ENCODE measurements at places on chromosomes 13 and 19.

DNA sequence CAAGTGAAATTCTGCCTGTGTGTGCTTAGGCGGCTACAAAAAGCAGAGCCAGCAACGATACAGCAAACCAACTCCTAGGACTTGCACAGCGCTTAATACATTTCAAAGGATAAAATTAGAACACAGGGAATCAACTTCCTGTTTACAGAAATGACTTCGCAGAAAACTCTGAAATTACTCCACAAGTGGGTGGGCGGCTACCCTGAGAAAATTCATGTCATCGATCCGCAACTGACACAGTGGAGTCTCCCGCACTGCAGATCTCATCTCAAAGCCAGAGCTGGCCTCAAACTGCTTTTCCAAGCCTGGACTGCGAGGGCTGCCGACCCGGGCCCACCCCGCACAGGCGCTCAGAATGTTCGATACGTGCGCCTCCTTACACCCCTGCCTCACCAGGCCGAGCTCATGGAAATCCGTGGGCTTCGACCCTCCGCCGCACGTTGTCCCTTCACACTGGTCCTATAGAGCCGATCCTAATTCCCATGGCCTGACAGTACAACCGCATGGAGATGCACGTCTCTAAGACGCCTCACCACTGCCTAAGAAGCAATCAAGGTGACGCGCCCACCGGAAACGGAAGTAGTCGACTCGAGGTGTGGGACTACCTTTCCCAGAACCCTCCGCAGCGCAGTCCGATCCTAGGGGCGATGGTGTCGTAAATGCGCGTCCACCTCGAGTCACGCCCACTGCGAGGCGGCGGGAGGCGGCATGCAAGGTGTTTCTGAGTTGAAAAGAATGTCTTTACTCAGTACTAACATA lies at the start of gene ZNF229:
TSS of gene ZNF229 (minus strand) at position 557 of the 759 bp plus-strand sequence. CDS start 5,625 bp downstream, outside the sequence.
- DNase-seq: peak; percentile 95

GRCh38 chr19:50277966-50278580 lies 51.1 kb downstream of the KCNC3 start:
- no peak for DNase-seq

DNA sequence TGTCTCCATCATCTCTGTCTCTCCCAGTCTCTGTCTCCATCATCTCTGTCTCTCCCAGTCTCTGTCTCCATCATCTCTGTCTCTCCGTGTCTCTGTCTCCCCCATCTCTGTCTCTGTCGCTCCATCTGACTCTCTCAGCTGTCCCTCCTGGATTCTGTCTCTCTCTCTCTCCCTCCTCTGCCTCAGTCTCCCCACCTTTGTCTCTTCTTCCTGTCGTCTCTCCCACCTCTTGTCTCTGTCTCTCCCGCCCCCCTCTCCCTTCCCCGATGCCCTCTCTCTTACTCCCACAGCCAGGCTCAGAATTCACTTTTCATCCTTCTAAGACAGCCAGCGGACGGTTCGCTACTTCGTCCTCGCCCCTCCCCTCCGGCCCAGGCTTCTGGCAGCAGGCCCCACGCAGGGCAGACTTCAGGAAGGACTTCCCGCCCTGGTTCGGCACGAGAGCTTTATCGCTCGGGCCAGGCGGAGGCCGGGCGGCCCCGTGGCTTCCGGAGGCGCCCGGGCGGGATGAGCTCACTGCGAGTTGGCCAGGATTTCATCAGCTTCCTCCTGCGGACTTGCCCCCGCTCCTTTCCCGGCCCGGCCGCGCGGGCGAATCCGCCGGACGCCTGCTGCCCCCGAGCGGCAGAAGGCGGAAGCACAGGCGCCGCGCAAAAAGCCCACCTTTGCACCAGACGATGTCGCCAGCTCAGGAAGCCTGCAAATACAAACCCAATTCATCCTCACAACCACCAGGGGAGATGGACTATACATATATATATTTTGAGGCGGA lies 12.4 kb upstream of the CCDC9 start:
- DNase-seq: peak; percentile 98

GRCh38 chr19:7376151-7376852 lies 27.6 kb downstream of the ARHGEF18 start:
- DNase-seq: no peak

GRCh38 chr13:75173457-75174356 lies 308.3 kb downstream of the TBC1D4 start:
- peak; percentile 42 for DNase-seq

- DNase-seq: peak; percentile 96
These were observed 98.5 kb downstream of the MIPEP start for GRCh38 chr13:23790577-23791170.

GRCh38 chr13:30031488-30031887 lies 181.1 kb upstream of the UBL3 start:
- DNase-seq: no peak

- no peak for DNase-seq
These were observed 16.9 kb downstream of the SLC25A30 start for GRCh38 chr13:45401314-45401713.

- peak; percentile 81 for DNase-seq
These were observed 615.1 kb downstream of the EFNB2 start for GRCh38 chr13:105920370-105920769.

GRCh38 chr13:112910016-112910415 lies 59.0 kb upstream of the MCF2L start:
- DNase-seq: peak; percentile 33

DNA sequence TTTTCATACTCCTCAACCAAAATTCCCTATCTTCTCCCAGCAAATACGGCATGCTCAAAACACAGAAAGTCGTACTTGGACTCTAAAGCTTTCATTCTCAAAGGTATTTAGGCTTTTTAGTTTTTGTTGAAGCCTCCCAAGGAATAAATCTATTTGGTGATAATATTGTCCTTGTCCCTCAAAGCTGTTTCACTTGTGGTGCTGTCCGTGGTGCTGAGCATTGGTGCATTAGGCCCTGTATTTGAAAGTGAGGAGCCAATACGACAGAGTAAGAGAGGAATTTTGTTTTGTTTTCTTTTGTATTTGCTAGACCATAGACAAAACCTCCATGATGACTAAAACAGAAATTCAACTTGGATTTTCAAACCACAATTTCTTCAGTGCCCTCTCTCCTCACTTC lies 3.2 kb upstream of the LGALS13 start:
- peak; percentile 21 for DNase-seq

GRCh38 chr13:58855283-58855682 lies 1223.7 kb downstream of the PCDH17 start:
- DNase-seq: no peak

GRCh38 chr13:59490651-59491050 lies 673.1 kb downstream of the DIAPH3 start:
- no peak for DNase-seq

DNA sequence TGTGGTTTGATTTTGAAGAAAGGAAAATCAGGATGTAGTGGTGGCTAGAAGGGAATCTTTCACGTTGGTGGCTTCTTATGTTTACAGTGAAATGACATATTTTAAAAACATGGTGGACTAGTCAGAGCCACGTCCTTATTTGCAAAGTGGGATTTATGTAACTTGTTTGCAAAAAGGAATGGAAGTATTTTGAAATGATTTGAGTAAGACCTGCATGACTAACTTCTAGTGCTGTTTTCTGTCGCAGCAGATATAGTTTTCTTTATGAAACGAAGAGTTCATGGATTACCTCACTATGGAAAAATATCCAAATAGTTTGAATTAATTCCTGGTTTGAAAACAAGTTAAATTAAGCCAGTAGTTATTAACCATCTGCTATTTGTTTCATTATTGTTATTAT lies 476.5 kb downstream of the MYO16 start:
- DNase-seq: no peak
